Ecto neural progenitor cell (in vitro differentiated cells): ENCODE measurements at places on chromosomes 5 and 9.

- no peak for DNase-seq
Measured at GRCh38 chr9:5231212-5231611, at the start of gene INSL4. Gene INSL4, plus strand, starts transcription at chr9:5231419. Its CDS starts 105 bp downstream, at chr9:5231524.

- no peak for DNase-seq
Measured at GRCh38 chr5:173653822-173654523, 37.5 kb upstream of the BOD1 start.

- DNase-seq = no peak
Measured at GRCh38 chr5:60583616-60584015, 116.3 kb downstream of the DEPDC1B start.

GRCh38 chr9:81083067-81083466, 606.3 kb downstream of the TLE1 start:
- peak; percentile 49 for DNase-seq

DNA sequence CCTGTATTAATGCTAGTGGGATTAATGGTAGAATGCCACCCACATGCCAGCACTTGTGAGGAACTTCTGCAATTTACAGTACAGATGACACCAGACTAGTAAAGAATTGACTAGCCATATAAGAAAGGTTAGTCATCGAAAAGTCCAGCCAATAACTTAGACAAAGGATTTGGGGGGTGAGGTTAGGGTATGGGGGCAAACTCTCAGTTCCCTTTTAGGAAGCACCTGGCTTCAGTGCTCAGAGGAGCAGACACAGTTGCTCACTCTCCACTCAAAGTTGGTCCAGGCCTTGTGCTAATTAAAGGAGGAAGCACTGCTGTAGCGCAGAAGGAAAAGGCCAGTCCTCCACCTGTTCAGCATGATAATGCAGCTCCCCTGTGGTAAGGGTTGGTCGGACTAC, 25.2 kb downstream of the TGFBR1 start:
- DNase-seq = no peak
